ENCODE measurements at places on chromosomes 13 and 19.

GRCh38 chr13:99450416-99450815, 50.9 kb upstream of the TM9SF2 start:
- DNase-seq = no peak

DNA sequence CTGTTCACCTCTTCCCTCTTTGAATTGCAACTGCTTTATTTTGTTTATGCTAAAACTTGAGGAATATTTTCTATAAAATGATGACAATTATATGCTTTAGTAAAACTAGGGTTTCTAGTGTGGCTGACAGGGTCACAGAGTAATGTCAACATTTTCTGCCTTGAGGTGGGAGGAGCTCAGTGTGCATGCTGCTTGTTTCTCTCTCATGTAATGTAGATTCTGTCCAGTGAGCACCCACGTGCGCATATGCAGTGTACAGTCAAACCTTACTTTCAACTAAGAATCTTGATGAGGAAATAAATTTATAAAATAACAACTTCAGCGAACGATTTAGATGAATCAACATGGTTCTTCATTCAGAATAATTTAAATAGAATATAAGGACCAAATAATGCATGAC, 603.9 kb downstream of the PCDH17 start:
- DNase-seq = no peak

DNA sequence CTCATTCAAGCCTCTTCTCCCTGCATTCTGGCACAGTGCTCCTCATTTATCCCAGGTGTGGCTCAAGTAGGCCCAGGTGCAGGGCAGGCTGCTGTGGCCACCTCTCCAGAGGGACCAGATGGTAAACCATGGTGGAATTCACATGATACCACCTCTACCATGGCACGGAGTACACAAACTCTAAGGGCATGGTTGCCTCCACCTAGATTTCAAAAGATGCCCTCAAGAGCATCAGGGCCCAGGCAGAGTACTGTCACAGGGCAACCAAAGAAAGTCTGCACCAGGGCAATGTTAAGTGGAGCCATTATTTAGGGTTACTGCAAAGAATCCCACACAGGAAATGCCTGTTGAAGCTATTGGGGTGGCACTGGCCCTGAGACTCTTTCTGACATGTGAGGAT, 647.1 kb upstream of the MIR17HG start:
- DNase-seq = no peak

- DNase-seq = peak; percentile 13
These were observed 379.3 kb upstream of the SGCG start for GRCh38 chr13:22801402-22802003.

- DNase-seq = no peak
These were observed 11.4 kb upstream of the CD22 start for GRCh38 chr19:35317464-35318043.

DNA sequence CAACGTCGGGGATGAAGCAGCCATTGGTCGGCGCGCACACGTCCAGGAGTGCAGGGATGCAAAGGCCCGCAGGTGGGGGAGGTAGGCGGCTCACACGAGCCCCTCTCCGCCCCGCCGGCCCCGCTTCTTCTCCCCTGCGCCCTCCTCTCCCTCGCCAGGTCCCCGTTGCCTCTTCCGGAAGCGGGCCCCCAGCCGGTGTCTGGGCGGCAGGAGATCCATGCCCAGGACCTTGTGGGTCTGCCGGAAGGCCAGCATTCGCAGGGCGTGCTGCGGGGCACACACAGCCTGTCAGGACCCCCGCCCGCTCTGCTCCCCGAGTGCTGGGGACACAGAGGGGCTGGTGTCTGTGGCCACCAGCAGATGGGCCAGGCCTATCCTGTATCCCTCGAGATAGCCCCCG, 19.7 kb upstream of the MATK start:
- no peak for DNase-seq

DNA sequence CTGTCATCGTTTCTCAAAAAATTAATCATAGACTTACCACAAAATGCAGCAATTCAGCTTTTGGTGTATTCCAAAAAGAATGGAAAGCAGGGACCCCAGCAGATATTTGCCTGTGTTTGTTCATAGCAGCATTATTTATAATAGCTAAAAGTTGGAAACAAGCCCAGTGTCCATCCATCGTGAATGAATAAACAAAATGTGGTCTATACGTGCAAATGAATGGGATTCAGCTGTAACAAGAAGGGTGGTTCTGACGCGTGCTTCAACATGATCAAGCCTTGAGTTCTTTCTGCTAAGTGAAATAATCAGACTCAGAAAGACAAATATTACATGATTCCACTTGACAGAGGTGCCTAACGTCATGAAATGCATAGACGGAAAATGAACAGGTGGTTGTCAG, 36.4 kb downstream of the PSG11 start:
- no peak for DNase-seq

DNA sequence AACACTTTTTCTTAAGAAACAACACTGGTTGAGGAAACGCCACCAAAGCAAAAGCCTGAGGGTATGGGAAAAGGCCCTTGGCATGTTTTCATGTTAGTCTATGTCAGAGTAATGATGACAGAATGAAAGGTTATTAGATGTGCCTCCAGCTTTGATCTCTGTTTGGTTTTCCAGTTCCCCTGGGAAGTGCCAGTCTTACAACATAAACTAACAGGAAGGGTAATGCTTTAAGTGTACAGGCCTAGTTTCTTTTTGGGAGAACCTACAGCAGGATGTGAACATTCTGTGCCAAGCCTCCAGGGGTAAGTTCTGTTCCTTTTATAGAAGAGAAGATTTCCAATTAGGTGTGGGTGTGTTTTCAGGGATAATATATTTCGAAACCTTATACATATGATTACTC, 121.7 kb downstream of the FNDC3A start:
- DNase-seq = no peak

GRCh38 chr13:99978799-99979452, 2.7 kb upstream of the ZIC2 start:
- peak; percentile 24 for DNase-seq

- no peak for DNase-seq
These were observed 37.3 kb downstream of the SMARCA4 start for GRCh38 chr19:10998045-10998533.

GRCh38 chr13:43006893-43007631, 15.0 kb upstream of the EPSTI1 start:
- DNase-seq = no peak

GRCh38 chr19:17772172-17772571, 20.9 kb downstream of the FCHO1 start:
- peak; percentile 57 for DNase-seq

- DNase-seq = no peak
These were observed 44.8 kb upstream of the OLFM4 start for GRCh38 chr13:52983836-52984235.
